ENCODE measurements at places on chromosomes 5 and 9.
A peak's percentile ranks its signal among the peaks of the same experiment; 100 is the strongest.

- peak; percentile 89 for DNase-seq
Measured at GRCh38 chr9:108444400-108445358, 411.1 kb downstream of the ACTL7B start.

- DNase-seq: no peak
Measured at GRCh38 chr9:133131506-133131905, 10.5 kb upstream of the RALGDS start.

- no peak for DNase-seq
Measured at GRCh38 chr9:18771011-18771410, 262.0 kb downstream of the SAXO1 start.

DNA sequence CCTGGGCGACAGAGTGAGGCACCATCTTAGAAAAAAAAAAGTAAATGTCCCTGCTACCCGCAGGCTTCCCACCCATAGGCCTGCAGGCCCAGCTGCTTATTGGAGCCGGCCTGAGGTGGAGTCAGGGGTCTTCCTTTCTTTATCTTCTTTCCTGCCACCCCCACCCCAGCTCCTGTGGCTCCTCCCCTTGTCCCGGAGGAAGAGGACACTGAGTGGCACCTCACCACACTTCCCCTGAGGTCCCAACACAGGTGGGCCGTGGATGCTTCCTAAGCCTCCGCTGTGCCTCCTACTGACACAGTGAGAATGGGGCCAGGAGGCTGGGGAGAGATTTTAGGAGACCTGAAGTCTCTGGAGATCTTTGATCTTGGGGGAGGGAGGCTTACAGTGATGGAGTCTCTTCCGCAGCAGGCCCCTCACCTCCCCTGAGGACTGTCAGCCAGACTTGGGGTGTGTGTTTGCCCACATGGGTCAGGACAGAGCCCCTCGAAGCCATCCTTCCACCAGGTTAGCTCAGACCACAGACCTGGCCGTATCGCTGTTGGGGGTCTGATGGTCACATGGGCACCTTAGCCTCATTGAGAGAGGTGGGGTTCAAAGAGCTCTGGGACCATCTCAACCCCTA is 135.4 kb upstream of the IER5L start:
- no peak for DNase-seq

DNA sequence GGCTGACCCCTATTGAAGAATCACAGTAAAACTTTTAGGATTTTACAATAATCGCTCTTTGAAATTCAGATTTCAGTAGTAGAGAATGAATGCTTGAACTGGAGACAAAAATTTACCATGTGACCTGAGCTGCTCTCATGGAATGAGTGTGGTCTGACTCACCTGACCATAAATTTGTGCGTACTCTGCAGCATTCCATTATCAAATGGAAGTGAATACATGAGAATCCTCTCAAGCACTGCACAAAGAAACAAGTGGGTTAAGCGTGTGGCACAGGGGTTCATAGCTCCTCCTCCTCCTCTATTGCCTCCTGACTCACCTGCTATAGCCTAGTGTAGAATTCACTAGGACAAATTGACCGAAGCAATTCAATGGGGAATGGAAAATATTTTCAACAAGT is 269.8 kb upstream of the CDH9 start:
- no peak for DNase-seq

- no peak for DNase-seq
Measured at GRCh38 chr5:82018462-82018861, 46.6 kb downstream of the ATG10 start.

DNA sequence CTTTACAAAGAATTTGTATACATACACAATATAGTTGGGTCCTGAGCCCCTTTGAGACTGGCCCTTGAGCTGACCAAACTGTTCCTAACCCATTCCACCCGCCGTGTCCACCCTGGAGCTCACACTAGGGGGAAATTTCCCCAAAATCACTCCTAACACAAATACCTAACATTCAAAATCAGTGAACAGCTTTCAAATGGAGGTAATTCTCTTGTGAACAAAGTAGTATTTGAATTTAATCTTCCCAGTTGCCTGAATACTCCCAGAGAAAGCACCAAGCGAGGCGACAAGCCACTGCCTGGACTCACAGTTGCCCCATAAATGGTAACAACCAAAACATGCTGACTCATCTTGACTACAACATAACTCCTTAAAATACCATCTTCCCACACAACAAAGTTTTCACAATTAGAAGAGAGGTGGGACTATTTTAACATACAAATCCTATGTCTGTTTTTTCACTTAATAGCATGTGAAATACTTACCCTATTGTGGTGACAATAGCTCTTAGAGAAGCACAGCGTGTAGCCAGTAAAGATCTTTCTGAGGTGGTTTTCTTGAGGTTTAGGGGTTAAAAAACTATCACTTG is 31.7 kb upstream of the SCAMP1 start:
- DNase-seq: no peak

GRCh38 chr5:36908544-36909260 is 32.1 kb downstream of the NIPBL start:
- no peak for DNase-seq

Measured in non-pigmented ciliary epithelial cell (primary cell).